Myocyte (in vitro differentiated cells): ENCODE measurements at places on chromosomes 7 and 10.

- DNase-seq = no peak
These were observed 37.0 kb downstream of the KLF6 start for GRCh38 chr10:3747984-3748383.

DNA sequence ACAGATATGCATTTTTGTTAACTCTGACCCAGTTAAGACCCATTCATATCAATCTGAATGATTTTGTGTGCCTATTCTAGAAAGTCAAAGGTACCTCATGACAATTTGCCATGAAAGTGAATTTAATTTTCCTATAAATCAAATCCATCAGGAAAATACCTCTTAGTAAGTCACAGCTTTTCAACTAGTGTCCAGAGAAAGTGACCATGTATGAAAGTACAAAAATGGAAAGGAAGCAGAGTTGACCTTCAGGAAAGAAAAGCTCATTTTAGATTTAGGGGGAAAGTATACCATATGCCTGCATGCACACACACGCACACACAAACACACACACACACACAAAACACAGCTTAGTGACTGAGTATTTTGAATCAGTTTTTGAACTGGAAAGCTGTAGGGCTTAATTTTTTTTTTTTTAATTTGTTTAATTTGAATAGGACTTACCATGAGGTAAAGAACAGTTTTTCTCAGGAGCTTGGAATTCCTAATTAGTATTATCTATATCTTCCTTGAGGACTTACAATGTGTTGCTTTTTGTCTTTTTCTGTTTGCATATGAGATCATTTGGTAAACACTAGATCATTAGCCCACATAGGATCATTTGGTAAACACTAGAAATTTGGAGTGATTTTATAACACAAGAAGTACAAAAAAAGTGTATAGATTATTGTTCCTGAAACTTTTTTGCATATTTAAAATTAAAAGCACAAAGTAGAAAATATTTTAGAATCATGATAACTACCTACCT, 61.6 kb downstream of the ZNF277 start:
- no peak for DNase-seq

- DNase-seq = no peak
These were observed 101.4 kb downstream of the PRKCQ start for GRCh38 chr10:6478722-6479121.

- no peak for DNase-seq
These were observed 204.7 kb downstream of the DNAJB6 start for GRCh38 chr7:157541295-157542067.
